Activated CD8-positive, alpha-beta T cell treated with anti-CD3 and anti-CD28 coated beads for 36 hours (primary cell): ENCODE measurements at places on chromosomes 5 and 9.
A peak's percentile ranks its signal among the peaks of the same experiment; 100 is the strongest.

- DNase-seq, result no peak
These were observed 13.5 kb upstream of the BARX1 start for GRCh38 chr9:93968451-93969327.

DNA sequence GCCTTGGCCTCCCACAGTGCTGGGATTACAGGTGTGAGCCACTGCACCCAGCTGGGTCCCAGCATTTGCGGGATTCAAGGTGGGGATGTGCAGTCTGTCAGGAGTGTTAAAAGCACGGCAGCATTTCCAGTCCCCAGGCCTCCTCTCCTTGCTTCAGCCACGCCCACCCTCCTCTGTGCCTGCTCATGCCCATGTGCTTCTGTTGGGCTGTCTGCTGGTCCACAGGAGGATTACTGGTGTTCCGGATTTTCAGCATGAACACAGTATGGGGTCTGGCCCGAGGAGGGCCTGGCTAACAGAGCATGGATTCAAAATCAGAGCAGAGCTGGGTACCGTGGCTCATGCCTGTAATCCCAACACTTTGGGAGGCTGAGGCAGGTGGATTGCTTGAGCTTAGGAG lies 5.5 kb downstream of the ARRDC1 start:
- DNase-seq, result no peak

DNA sequence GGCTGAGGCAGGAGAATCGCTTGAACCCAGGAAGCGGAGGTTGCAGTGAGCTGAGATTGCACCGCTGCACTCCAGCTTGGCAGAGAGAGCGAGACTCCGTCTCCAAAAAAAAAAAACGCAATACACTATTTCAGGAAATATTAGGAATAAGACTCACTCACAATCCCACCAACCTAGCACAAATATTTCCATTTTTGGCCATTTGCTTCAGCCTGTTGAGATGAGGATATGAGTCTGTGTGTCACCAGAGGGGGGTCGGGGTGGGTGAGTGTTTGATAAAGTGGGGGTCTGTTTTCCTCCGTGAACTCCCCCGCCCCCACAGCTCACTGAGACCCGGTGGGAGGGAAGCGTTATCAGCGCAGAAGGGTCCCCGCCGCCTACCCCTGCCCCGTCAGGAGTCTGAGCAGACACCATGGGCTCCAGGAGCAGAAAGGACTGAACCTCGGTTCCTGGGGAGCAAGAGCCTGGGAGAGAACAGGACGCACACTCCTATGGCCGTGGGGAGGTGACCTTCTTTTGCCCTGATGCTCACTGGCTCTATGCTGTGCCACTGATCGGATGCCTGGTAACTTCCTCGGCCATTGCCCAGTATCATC lies 153.8 kb upstream of the PHYKPL start:
- DNase-seq, result no peak

DNA sequence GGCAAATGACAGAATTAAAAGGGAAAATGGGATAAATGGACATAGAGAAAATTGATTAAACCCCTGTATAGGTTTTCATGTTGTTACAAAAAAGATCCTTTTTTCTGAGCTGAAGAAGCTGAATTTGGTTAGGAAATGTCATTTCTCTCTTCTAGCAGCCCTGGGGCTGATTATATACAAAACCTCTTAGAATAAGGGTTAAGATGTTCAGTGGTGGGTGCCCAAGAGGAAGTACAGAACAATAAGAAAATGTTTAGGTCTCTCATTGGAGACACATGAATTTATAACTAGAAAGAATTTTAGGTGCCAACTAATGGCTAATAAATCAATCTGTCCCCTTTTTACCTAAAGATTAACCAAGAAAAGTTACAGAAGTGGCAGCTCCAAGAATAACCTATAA lies 14.2 kb downstream of the ABHD17B start:
- no peak for DNase-seq

- no peak for DNase-seq
These were observed 63.7 kb downstream of the FEM1C start for GRCh38 chr5:115480900-115481299.

- DNase-seq, result no peak
These were observed 1.2 kb downstream of the RIC1 start for GRCh38 chr9:5630081-5630507.

DNA sequence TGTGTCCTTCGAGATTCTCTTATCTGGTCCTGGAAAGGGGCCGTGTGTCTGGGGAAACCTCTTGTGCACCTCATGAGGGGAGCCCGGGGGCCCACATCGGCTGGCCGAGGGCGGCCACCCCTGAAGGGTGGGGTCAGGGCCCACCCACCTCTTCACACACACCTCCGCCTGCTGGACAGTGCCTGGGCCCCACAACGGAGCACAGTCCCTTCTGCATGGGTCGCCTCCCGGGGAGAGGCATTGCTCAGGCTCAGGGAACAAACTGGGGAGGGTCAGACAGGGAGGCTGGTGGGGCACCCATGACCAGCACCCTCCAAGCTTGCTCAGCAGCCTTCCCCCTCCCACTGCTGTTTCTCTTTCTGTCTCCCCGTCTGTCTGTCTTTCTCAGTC lies 1.3 kb upstream of the LRRC14B start:
- no peak for DNase-seq

- no peak for DNase-seq
These were observed 104.3 kb upstream of the ARRDC3 start for GRCh38 chr5:91487420-91487819.

GRCh38 chr5:78506261-78507024 lies 142.1 kb downstream of the LHFPL2 start:
- no peak for DNase-seq

GRCh38 chr9:137136261-137136880 lies 2.6 kb upstream of the GRIN1 start:
- no peak for DNase-seq

DNA sequence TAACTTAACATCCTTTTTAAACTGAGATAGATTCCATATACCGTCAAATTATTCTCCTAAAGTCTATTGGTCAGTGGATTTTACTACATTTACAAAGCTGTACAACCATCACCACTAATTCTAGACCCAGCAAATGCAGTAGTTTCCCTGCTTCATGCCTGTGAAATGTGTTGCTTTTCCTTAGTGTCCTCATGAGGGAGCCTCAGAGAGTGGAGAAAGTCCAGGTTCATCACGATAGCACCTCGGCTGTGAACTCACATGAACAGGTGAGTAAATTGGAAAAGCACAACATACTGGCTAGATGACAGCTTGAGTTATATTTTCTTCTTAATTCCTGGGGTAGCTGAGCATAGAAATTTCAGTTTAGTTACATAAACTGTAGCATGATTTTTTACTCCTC lies 653.7 kb downstream of the MTRR start:
- DNase-seq, result no peak

- DNase-seq, result no peak
These were observed 82.5 kb downstream of the TARS1 start for GRCh38 chr5:33523208-33523771.

GRCh38 chr9:28868228-28868990 lies 1295.1 kb upstream of the C9orf72 start:
- no peak for DNase-seq

DNA sequence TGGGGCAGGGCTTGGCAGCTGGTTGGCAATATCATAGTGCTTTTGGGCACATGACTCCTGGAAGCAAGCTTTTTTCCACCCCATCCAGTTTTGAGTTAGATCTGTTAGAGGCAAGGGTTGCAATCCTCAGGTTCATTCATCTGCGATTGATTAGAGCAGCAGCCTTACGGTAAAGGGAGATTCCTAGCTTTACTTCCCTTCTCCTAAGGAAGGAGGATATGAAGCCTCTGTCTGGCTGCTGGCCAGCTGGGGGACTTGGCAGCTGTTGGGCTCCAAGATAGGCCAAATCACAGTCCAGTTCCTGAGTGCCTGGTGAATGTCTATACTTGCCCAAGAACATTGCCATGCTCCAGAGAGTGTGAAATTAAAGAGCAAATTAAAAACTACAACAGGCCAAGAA lies 113.4 kb upstream of the CCNH start:
- DNase-seq, result no peak

GRCh38 chr5:139767960-139768359 lies 27.6 kb upstream of the PSD2 start:
- no peak for DNase-seq

- no peak for DNase-seq
These were observed 12.8 kb downstream of the FGFR4 start for GRCh38 chr5:177099422-177100093.

DNA sequence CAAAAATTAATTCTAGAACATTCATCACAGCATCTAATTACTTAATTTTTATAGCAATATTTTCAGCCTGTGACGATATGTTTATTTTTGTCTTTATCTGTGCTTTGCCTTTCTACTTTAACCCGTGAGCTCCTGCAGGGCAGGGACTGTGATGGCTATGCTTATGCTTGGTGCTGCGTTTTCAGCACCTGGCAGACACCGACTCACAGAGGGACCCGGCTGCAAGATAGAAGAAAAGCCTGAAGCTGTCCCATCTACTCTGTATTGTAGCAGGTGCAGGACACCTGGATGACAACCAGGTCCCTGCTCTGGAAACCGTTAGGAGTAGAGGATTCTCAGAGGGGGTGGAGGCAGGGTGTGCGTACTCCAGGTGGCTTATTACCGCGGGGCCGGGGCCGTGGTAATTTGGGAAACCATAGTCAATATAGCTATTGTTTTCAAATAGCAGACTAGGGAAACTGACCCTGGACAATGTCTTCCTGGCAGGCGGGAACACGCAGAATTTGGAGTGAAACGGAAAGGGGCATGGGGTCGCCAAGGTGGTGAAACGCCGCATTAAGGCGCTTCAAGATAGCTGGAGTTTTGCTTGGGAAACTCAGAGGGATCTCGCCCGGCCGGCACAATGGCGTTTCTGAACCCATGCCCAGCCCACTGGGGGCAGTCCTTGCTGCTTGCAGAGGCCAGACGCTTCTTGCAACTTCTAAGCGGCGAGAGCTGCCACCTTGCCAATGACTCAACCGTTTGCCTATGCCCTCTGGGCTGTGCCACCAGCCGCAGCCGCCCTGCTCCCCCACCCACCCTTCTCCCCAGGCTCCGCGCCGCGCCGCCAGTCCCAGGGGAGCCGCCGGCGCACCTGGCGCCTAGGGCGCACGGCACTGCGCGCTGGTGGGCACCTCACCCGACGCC lies 140.1 kb upstream of the PALM2AKAP2 start:
- DNase-seq, result no peak

DNA sequence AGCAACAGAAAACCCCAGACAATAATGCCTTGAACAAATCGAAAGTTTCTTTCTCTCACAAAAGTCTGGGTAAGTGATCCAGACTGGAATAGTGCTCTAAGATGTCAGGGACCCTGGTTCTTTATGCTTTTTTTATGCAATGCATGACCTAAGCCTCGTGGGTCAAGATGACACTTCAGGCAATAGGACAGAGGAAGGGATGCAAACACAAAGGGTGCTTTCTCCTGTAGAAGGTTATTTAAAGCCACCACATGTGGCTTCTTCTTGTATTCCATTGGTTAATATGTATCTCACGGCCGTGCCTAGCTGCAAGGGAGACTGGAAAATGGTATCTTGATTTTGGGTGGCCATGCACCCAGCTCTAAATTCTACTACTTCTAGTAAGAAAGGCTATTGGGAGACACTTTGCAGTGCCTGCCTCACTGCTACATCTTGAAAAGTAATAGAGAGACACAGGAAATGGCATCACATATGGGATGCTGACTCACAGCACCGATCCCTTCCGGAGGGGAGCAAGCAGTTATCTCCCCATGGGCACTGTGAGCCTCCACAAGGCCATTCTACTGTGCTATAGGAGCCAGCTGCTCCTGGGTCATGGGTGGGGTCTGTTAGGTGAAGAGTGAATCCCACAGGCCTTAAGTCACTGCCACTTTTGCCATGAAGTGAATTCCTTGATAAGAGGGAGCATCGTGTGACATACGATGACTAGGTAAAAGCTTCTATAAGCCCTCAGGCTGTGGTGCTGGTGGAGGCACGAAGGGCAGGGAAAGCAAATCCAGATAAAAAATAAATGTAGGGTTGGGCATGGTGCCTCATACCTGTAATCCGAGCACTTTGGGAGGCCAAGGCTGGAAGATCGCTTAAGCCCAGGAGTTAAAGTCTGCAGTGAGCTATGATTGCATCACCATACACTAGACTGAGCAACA lies 32.5 kb upstream of the RAB14 start:
- no peak for DNase-seq

DNA sequence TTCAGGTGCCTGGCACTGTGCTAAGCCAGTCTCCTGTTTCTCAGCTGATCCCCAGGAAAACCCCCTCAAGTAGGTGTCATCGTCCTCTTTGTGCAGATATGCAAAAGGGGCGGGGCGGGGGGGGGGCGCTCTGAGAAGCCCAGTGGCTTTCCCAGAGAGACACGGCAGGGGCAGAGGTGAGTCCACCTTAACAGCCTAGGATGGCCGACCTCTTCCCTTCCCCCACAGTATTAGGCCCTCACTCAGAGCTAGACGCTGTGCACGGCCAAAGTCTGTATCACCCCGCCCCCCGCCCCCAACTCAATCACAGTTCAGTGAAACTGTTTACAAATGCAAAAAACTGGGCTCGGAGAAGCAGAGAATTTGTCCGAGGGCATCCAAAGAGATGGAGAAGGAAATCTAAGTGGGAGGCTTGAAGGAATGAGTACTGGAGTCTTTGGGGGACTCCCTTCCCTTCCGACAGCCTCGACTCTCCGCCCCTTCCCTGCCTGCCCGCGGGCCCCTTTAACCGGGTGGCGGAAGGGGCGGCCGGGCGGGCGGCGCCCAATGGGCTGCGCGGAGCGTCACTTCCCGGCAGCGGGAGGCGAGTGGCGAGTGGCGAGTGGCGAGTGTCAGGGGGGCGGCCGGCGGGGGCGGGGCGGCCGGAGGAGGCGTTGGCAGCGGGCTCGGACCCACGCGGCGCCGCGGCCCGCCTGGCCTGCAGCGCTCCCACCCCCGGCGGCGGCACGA lies at the start of gene ERGIC1:
Gene ERGIC1 (plus strand): TSS at position 566 of the 729 bp plus-strand sequence. CDS start 163 bp downstream, at position 729.
- DNase-seq, result peak; percentile 79

- DNase-seq, result no peak
These were observed 99.0 kb upstream of the DAB2 start for GRCh38 chr5:39523821-39524220.

GRCh38 chr9:134328341-134328840 lies 2.1 kb downstream of the RXRA start:
- DNase-seq, result no peak

DNA sequence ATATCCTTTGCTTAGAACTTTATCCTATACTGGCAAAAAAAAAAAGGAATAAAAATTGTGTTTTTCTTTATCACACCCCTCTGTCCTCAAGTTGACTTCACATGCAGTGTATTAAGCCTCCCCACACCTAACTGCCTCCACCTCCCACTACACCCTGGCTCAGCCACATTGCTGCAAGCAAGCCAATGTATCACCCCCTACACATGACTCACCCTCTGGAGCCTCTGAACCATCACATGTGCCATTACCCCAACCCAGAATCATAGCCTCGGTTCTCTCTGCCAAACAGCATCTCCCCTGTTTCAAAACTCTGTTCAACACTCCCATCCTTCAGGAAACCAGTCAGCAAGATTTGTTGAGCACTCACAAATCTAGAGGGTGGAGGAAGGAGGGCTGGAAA lies 209.0 kb downstream of the CWC27 start:
- peak; percentile 11 for DNase-seq

DNA sequence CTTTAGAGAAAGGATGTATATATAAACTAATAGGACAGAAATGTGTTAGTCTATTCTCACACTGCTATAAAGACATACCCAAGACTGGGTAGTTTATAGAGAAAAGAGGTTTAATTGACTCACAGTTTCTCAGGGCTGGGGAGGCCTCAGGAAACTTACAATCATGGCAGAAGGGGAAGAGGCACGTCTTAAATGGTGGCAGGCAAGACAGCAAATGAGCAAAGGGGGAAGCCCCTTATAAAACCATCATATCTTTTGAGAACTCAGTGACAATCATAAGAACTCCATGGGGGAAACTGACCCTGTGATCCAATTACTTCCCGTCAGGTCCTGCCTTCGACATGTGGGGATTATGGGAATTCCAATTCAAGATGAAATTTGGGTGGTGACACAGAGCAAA lies 8.8 kb upstream of the RICTOR start:
- peak; percentile 26 for DNase-seq

- DNase-seq, result no peak
These were observed 16.2 kb downstream of the PBX3 start for GRCh38 chr9:125763394-125763801.
